Right renal pelvis (tissue), 4 donors: ENCODE measurements at places on chromosomes 2 and 18.

GRCh38 chr2:33272001-33272400 lies 204.4 kb upstream of the RASGRP3 start:
- DNase-seq: no peak

DNA sequence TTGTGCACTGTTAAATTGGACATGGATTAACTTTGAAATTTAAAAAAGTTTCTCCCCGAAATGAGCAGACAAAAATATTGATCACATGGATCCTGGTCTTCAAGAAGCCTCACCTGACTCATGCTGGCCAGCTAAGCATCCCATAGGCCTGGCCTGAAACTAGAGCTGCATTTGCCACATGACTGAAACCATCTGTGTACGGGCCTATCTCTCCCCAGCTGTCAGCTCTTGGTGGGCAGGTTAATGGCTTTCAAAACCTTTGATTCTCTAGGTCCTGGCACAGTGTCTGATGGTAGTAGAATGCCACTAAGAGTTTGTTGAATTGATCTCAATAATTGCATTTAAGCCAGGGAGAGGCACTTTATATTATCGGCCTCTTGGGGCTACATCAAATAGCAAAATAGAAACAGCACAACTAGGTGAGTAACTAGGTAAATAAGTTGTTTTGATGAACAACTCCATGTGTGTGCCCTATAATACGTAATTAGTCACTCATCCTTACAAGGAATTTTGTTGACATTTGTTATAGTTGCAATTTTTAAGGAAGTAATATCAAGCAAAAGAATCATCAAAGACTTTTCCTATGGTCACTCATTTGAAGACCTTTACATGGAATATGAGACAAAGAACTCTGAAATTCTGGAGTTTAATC lies 251.1 kb downstream of the SP3 start:
- DNase-seq: no peak

GRCh38 chr18:62729487-62730386 lies 14.4 kb downstream of the PHLPP1 start:
- DNase-seq: no peak

- no peak for DNase-seq
Observed at GRCh38 chr2:241852981-241853631, 5.6 kb downstream of the PDCD1 start.

- no peak for DNase-seq
Observed at GRCh38 chr2:39512941-39513340, 75.9 kb upstream of the MAP4K3 start.

DNA sequence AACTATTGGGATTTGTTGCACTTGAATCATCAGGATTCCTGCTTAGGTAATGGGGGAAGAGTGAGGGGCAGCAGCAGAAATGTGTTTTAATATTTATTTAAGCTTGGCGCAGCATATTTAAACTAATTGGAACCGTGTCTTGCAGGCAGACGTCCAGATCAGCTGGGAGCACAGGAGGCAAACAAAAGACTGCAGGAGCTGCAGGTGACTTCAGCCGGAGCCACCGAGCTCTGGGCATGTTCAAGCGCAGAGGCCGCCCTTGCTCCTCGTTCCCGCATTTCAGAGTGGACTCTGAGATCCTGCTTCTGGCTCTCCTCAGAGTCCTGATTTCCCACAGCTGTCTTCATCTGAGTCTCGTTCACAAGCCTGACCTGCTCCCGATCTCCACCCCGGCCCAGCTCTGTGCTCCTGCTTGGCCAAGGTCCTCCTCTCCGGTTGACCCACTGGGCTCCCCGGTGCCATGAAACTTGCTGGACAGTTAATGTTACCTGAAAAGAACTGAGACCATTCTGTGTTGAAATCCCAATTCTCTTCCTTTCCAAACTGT lies 475.5 kb downstream of the SOX11 start:
- DNase-seq: no peak

DNA sequence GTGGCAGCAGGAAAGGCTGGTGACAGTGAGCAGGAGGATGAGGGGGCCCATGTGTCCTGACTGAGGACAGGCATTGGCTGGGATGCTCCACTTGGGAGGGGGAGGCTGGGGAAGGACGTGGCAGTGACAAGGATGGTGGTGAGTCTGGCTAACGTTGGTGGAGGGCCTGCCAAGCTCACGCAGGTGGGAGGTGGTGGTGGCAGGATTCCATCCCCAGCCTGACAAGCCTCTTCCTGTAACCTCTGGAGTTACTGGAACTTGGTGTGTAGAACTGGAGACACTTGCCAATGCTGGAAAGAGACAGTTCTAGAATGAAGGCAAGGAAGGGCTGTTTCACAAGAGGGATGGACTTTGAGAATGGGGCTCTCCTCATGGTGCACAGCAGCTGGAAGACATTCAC lies 8.2 kb downstream of the PROM2 start:
- DNase-seq: no peak

GRCh38 chr2:191976436-191976835 lies 129.5 kb upstream of the CAVIN2 start:
- no peak for DNase-seq

GRCh38 chr2:45882707-45883602 lies 231.5 kb downstream of the PRKCE start:
- no peak for DNase-seq

GRCh38 chr2:134917888-134918525 lies 615 bp upstream of the CCNT2 start:
- DNase-seq: no peak

- no peak for DNase-seq
Observed at GRCh38 chr2:233551491-233551890, 15.1 kb downstream of the USP40 start.

GRCh38 chr2:196500686-196501431 lies 138.7 kb upstream of the CCDC150 start:
- DNase-seq: no peak

DNA sequence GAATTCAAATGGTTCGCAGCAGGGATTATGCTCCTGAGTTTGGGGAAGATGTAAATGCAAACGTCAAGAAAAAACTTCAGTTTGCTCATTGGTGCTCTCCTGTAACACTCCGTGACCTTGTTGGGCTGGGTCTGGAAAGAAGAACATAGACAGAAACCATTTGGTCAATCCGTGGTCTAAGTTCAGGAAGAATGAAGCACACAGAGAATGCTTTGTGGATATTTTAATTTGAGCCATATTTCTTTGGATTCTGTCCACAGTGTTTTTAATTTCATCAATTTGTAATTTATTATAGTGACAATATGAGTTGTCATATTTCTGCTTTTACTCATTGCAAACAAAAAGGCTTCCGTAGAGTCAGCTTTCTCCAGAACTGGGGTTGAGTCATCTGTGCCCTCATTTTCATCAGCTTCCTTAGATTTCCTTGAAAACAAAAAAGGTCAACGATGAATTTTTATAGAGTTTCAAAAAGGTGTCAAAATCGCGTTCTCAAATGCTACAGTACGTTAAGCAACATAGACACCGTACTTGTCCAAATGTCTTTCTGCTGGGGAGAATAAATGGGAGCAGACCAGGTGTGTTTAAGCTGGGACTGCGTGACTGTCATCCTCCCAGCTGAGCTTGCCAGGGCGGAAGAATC lies 606.4 kb downstream of the RNF144A start:
- no peak for DNase-seq

GRCh38 chr2:164841719-164842623 lies at the start of gene COBLL1:
COBLL1 (minus strand) TSS chr2:164841823; CDS start chr2:164841196, 627 bp downstream.
- peak; percentile 78 for DNase-seq

DNA sequence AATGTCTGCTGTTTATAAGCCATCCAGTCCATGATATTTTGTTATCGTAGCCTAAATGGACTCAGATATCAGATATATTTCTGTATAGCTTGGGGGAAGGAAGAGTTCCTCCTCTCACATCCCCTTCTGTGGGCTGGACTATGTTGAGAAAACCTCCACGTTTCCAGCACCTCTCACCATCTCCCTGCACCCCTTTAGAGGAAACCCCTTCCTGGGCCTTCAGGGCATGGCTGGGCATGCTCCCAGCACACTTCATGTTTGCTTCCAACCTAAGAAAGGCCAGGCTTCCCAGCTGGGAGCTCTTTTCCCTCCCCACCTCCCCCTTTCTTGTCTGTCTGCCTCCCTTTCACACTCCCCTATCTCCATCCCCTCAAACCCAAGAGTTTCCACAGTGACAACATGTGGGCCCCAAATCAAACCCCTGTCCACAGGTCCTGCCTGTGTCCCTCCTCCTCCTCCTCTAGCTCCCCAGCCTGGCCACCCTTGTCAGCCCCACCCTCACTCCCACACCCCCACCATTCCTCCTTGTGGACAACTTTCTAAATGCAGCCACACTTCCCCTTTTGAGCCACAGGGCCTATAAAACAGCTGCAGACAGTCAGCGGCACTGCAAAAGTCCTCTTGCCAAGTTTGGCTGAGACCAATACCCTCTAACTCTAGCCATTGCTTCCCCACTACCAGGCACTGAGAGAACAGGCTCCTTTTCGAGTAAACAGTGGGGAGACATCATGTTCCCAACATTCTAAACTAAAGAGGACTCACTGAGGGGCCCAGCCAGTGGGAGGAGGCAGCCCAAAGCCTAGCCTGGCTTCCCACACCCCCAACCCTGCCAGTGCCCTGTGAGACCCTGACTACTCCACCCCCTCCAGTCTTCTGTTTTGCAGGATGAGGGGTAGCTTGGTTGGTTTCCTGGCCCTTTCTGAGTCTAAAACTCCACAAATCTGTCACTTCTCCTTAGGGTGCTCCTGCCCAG lies 120.5 kb downstream of the ZFP36L2 start:
- no peak for DNase-seq

GRCh38 chr2:28958689-28959088 lies 22.4 kb upstream of the TOGARAM2 start:
- DNase-seq: peak; percentile 67

- no peak for DNase-seq
Observed at GRCh38 chr2:106572541-106573450, 85.6 kb downstream of the CD8B2 start.

- no peak for DNase-seq
Observed at GRCh38 chr2:218041302-218042168, 27.5 kb upstream of the RUFY4 start.

- no peak for DNase-seq
Observed at GRCh38 chr2:183967756-183968155, 630.6 kb upstream of the ZNF804A start.

GRCh38 chr2:162492225-162492624 lies 148.3 kb downstream of the GCA start:
- DNase-seq: no peak

- no peak for DNase-seq
Observed at GRCh38 chr2:200168641-200169555, 137.6 kb upstream of the SPATS2L start.

DNA sequence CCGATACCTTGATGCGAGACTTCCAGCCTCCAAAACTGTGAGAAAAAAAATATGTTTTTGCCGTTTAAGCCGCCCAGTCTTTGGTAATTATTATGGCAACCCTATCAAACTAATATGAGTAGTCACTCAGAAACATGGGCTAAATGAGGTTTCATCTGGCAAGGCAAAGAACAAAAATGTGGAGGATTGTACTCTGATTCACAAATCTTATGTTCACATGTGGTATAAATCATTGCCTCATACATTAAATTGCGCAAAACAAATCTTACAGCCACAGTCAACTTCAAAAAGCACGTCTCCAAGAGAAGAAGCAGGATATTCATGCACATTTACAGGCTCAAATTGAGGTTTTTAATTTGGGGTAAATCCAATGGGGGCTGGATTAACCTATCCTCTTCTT lies 1435.4 kb upstream of the LRRTM1 start:
- DNase-seq: no peak

DNA sequence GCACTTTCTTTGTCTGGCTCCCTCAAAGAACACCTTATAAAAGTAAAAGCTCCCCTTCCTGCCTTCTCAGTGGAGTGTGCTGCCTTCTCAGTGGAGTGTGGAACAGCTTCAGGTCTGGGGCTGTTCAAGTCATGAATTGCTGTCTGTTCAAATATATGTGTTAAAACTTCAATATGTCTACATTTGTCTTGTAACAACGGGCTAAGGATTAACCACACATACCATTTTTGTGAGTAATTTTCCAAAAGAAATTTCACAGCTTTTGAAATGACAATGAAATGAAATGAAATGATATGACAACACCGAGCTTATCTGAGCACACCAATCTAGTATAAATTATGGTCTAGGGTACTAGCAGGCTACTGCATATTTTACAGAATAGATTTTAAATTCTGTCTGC lies 42.9 kb downstream of the CABYR start:
- DNase-seq: no peak

DNA sequence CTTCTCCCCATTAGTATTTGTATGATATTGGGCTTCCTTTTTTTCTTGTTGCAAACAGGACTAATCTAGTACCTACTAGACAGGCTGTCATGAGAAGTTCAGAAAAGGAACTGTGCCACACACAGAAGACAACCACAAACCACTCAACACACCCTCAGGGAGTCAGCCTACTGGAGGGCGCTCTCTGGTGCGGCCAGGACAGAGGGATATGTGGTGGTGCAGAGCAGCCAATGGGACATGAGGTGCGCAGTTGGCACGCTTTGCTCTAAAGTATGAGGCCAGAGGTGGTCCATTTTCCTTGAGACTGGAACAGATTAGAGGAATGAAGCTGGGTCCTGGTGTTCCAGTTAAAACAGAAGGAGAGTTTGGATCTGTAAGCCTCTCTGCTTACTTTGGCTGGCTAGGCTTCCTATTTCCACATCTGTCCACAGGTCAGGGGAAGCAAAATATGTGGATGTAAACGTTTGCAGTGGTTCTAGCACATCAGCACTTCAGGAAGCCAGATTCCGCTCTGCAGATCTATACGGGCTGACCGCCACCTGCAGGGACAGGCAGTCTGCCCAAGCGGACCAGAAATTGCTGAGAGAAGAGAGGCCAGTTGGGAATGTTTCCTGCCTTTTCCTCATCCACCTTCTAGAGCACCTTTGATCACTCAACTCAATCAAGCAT lies 114.1 kb downstream of the GFPT1 start:
- DNase-seq: no peak

- DNase-seq: no peak
Observed at GRCh38 chr2:168465594-168465993, 9.5 kb downstream of the CERS6 start.

- DNase-seq: peak; percentile 65
Observed at GRCh38 chr2:117523267-117523666, 291.2 kb upstream of the DDX18 start.

DNA sequence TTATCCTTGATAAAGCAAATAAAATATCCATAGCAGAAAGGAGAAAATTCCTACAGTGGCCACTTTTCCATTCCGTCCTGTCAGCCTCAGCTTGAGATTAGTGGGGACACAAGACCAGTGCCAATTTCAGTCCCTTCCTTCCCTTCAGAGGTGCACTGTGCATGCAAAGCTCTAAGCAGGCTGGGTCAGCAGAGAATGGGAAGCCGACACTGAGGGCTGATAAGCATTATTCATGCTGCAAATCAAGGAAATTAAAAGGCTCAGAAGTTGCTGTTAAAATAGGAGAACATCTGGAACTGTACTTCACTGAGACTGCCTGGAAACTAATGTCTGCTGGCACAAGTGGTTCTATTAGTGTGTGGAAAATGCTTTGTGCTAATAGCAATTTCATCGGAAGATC lies 534.3 kb downstream of the ADCYAP1 start:
- DNase-seq: no peak

GRCh38 chr2:232897598-232898408 lies 27.7 kb downstream of the SNORC start:
- no peak for DNase-seq

- no peak for DNase-seq
Observed at GRCh38 chr2:105917226-105917625, 172.5 kb downstream of the NCK2 start.

GRCh38 chr2:9463698-9464034 lies 10.7 kb upstream of the IAH1 start:
- no peak for DNase-seq
